NCI-H1105 treated with DMSO at 0.1 percent for 48 hours (cell line): ENCODE measurements at places on chromosomes 2 and 18.

GRCh38 chr2:138321458-138321857, 180.1 kb upstream of the SPOPL start:
- DNase-seq: peak; percentile 31

- DNase-seq: no peak
Observed at GRCh38 chr2:100286318-100286717, 36.0 kb downstream of the LONRF2 start.

- DNase-seq: no peak
Observed at GRCh38 chr2:4873876-4874593, 818.1 kb upstream of the SOX11 start.

- DNase-seq: no peak
Observed at GRCh38 chr2:42881732-42882131, 89.3 kb upstream of the HAAO start.

DNA sequence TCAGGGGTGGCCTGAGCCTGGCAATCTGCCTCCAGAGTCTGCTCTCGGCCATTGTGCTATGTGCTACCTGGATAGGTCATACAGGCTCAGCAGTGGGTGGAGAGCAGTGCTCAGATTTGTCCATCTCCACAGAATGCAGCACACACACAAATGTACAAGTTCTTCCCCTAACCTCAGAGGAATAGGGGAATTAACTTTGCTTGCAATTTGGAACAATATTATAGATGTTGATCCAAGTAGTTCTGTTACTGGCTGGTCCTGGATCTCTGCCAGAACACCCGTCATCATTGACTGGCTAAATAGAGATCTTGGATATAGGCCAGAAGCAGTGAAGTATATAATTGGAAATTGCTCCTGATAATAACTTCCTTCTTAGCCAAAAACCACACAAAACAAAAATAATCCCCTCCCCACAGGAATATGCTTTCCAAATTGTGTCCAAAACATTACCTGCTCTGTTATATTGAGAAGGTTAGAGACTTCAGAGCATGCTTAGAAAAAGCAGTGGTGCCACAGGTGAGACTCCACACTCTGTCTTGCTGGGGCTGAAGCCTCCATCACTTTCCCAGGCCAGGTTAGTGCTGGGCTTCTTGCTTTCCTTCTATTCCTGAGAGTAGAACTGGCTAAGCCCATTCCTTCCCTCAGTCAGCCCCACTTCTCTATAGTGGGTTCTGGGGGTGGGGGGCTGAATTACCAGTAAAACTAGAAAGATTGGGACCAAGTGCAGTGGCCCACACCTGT, 38.8 kb downstream of the NCAPH start:
- DNase-seq: peak; percentile 97

- no peak for DNase-seq
Observed at GRCh38 chr2:220129391-220129790, 502.0 kb downstream of the SLC4A3 start.

- DNase-seq: no peak
Observed at GRCh38 chr2:29129586-29130281, 14.5 kb downstream of the CLIP4 start.

DNA sequence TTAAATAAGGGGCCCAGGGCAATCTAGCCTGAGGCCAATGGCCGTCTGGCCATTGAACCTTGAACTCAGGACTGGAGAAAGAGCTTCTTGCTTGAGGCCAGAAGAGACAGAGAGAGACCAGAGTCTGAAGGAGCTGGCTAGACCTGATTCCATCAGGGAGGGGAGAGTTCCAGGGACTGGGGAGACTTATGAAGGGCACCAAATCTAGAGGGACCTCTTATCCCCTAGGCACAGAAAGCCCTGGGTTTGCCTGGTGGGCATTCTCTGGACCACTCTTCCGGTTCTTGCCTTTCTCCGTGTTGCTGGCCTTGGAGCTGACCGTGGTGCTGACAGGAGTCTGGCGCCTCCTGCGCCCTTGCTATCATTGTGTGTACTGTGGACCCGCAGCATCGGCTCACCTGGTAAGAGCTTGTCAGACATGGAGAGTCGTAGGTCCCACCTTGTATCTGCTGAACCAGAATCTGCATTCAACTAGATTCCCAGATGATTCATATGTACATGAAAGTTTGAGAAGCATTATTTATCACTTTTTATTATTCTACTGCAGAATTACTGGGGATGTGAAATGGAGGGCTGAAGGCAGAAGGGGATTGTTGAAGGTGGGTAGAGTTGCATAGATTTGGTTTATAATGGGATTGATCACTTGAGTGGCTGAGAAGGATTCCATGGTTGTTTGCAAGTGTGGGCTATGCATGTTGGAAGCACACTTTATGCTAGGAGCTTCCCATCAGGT, 4.3 kb upstream of the TRPM8 start:
- DNase-seq: no peak

DNA sequence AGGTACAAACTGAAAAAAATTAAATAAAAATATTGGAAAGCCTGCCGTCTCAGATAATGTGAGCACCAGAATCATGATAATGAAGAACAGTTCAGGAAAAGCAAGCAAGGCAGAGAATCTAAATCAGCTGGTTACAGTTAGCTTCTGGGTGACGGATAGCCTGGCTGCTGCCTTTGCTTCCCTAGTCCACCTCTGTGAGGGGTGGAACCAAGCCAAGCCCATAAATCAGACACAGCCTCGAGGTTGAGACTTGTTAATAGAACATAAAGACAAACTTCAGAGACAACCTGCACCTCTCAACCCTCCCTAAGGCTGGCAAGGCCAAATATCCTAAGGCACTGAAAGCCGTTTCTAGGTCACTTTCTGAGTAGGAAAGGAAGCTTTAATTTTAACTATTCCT, 334.7 kb upstream of the SLC39A10 start:
- peak; percentile 89 for DNase-seq

DNA sequence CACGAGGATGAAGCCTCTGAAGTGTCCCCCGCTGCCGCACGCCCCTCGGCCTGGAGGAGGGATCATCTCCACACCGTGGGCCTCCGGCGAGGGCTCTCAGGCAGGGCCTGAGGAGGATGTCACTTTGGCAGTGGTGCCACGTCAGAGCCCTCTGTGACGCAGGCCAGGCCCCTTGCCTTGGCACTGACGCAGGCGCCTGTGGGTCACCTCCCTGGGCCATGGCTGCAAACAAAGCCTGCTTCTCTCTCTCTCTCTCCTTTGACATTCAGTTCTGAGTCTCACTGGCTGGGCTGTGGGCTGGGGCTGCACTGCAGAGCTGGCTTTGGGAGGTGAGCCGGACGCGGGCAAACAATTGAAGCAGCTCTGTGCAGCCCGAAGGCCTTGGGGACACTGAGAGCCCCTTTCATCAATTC, 273.7 kb downstream of the TWIST2 start:
- no peak for DNase-seq

GRCh38 chr18:73653251-73653650, 494.4 kb downstream of the FBXO15 start:
- no peak for DNase-seq

DNA sequence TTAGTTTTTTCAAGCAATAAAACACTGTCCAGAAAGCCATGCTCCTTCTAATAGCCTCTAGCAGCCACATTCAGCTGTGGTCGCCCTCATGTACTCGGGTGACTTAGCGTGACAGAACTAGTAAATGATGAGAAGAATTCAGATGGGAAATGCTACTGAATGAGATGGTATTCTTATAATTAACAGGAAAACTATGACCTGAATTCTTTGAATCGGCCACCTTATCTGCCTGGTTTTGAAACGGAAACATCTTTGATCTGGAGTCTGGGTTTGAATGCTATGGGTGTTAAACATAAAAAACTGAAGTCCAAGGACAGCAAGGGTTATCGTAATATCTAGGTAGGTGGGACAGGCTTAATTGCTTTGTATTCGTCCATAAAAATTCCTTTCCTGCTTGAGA, 138.8 kb upstream of the DNMT3A start:
- no peak for DNase-seq

DNA sequence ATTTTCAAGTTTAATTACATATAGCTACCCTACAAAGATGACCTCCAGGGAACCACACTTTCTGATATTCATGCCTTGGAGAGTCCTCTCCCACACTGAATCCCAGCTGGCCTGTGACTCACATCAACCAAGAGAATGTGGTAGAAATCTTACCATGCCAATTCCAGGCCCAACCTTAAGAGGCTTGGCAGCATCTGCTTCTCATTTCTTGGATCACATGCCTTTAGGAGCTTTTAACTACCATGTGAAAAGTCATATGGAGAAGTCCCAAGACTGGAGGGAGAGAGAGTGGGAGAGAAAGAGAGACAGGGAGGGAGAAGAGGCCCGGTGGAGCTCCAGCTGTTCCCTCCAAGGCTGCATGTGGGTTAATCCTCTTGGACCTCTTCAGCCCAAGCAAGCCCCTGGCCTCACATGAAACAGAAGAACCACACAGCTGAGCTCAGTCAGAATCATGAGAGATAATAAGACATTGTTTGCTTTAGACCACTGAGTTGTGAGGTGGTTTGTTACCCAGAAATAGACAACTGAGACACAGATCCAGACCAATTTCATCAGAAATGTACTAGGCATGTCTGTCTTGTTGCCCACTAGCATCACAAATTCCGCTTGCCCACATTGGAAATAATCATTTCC, 190.7 kb downstream of the MTCL1 start:
- DNase-seq: no peak

DNA sequence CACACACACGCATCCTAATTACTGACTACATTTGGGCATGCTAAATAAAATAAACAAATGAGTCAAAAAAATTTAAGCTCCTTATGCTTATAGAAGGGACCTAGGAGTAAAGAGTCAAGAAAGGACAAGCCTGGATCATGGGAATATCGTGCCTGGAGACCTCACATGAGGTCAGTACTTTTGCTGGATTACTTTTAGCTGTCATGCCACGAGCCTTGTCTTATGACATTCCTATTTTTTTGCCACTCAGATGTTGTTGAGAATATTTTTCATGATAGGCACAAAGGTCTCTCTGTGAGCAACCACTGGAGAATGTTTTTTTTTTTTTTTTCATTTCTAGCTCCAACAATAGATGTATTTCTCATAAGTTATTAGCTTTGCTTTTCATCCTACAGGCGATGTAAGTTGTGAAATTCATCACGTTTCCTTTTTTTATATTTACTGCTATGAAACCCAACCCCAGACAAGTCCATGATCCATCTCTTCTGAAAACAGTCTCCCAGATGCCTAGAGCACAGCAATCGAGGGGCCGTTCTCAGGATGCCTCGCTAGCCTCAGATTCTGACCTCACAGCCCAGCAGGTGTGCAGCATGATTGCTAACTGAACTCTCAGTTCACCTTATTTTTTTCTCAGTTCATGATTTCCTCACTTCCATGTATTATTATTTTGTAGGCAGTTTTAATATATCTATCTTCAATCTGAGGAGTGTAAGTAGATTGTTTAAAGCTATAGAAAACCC, 464.5 kb downstream of the IRS1 start:
- DNase-seq: no peak
